ENCODE measurements at places on chromosomes 6 and 20.
A peak's percentile ranks its signal among the peaks of the same experiment; 100 is the strongest.

GRCh38 chr6:1820165-1820564 lies 210.4 kb downstream of the FOXC1 start:
- no peak for DNase-seq
- no peaks in the 10 kb centered on the region for H3K36me3 ChIP-seq
- no peaks in the 10 kb centered on the region for H3K4me1 ChIP-seq

- no peaks in the 10 kb centered on the region for H3K4me1 ChIP-seq
- no peak for DNase-seq
- H3K27ac ChIP-seq: no peak overlapping the region
Observed at GRCh38 chr6:117338567-117338966, 73.2 kb downstream of the VGLL2 start.

- no peaks in the 10 kb centered on the region for H3K27me3 ChIP-seq
- H3K27ac ChIP-seq: no peak overlapping the region
- no peaks in the 10 kb centered on the region for H3K36me3 ChIP-seq
- H3K4me3 ChIP-seq: no peak overlapping the region
- no peaks in the 10 kb centered on the region for H3K4me1 ChIP-seq
Observed at GRCh38 chr6:13846841-13847240, 32.5 kb upstream of the MCUR1 start.

- no peak for DNase-seq
- peaks cover 16% of the 10 kb centered on the region for H3K4me1 ChIP-seq
- no peak overlapping the region for H3K4me3 ChIP-seq
- no peaks in the 10 kb centered on the region for H3K36me3 ChIP-seq
- H3K27ac ChIP-seq: peak overlapping the region; percentile 99
Observed at GRCh38 chr6:52573295-52573694, 3.6 kb downstream of the TRAM2 start.

DNA sequence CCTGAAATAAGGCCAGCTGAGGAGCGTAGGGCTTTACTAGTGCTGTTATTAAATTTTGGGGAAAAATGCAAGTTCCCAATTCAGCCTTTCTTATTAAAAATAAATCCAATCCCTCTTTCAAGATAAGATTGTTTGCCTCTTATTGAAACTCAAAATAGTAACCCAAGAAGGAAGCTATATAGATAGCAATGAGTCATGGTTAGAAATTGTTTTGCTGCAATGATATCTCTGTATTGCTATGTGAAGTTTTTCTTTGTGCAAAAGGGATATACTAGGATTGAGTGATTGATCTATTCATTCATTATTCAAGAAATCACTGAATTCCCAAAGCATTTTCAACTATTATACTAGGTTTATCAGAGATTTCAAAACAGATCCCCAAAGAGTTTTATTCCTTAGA lies 93.0 kb upstream of the HDAC2 start:
- no peak overlapping the region for H3K4me3 ChIP-seq
- no peaks in the 10 kb centered on the region for H3K27me3 ChIP-seq
- no peak for DNase-seq
- no peaks in the 10 kb centered on the region for H3K4me1 ChIP-seq
- H3K27ac ChIP-seq: no peak overlapping the region

GRCh38 chr20:59958626-59959025 lies 403 bp downstream of the CDH26 start:
- H3K4me3 ChIP-seq: no peak overlapping the region
- no peak for DNase-seq
- no peaks in the 10 kb centered on the region for H3K4me1 ChIP-seq
- H3K36me3 ChIP-seq: no peaks in the 10 kb centered on the region

- H3K27ac ChIP-seq: no peak overlapping the region
- no peak for DNase-seq
- no peaks in the 10 kb centered on the region for H3K36me3 ChIP-seq
- no peak overlapping the region for H3K4me3 ChIP-seq
Observed at GRCh38 chr6:89042664-89043063, 37.9 kb upstream of the PNRC1 start.

- H3K27me3 ChIP-seq: no peaks in the 10 kb centered on the region
- peak; percentile 57 for DNase-seq
- no peak overlapping the region for H3K4me3 ChIP-seq
- H3K36me3 ChIP-seq: no peaks in the 10 kb centered on the region
Observed at GRCh38 chr6:158040051-158040803, 58.6 kb downstream of the SYNJ2 start.

GRCh38 chr6:112215488-112216284 lies 38.7 kb downstream of the LAMA4 start:
- peaks cover 7% of the 10 kb centered on the region for H3K4me1 ChIP-seq
- H3K27me3 ChIP-seq: no peaks in the 10 kb centered on the region
- peak overlapping the region; percentile 23 for H3K27ac ChIP-seq
- no peak overlapping the region for H3K4me3 ChIP-seq
- DNase-seq: no peak
- no peaks in the 10 kb centered on the region for H3K36me3 ChIP-seq

DNA sequence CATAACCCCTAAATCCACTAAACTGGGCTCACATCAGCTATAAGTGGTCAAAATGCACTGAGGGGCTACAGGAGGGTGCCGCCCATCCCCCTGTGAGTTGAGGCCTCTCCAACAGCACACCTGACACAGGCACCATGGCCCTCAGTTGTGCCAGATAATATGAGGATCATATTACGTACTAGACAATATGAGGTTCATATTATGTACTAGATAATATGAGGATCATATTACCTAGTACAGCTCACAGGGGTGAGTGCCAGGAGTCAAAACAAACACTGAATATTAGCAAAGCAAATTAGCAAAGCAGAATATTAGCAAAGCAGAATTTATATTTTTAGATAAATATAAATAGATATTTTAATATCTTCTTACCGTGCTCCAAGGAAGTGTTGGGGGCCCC lies 35.3 kb downstream of the CD24 start:
- H3K4me1 ChIP-seq: no peaks in the 10 kb centered on the region
- DNase-seq: no peak
- H3K27ac ChIP-seq: no peak overlapping the region
- H3K36me3 ChIP-seq: no peaks in the 10 kb centered on the region

GRCh38 chr6:32862725-32863124 lies 8.7 kb downstream of the PSMB9 start:
- no peak overlapping the region for H3K27ac ChIP-seq
- no peaks in the 10 kb centered on the region for H3K4me1 ChIP-seq
- H3K27me3 ChIP-seq: no peaks in the 10 kb centered on the region

DNA sequence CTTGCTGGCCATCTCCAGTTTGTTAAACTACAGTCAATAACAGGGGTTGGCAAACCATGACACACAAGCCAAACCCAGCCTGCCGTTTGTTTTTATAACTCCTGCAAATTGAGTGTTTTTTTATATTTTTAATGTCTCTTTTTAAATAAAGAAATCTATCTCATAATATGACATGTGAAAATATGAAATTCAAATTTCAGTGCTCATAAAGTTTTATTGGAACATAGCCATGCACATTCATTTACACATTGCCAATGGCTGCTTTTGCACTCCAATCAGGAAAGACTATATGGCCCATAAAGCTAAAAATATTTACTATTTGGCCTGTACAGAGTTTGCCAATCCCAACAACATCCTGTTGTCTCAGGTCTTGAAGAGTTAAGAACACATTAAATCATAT lies 129.0 kb upstream of the SRSF6 start:
- no peak overlapping the region for H3K4me3 ChIP-seq
- no peaks in the 10 kb centered on the region for H3K27me3 ChIP-seq
- DNase-seq: no peak
- H3K4me1 ChIP-seq: no peaks in the 10 kb centered on the region
- H3K27ac ChIP-seq: no peak overlapping the region
- H3K36me3 ChIP-seq: no peaks in the 10 kb centered on the region

DNA sequence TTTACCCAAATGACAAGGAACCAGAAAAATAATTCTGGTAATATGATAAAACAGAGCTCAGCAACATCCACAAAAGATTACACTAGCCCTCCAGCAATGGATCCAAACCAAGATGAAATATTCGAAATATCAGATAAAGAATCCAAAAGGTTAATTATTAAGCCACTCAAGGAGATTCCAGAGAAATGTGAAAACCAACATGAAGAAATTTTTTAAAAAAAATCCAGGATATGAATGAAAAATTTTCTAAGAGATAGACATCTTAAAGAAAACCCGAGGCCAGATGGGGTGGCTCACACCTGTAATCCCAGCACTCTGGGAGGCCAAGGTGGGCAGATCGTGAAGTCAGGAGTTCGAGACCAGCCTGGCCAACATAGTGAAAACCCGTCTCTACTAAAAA lies 124.4 kb downstream of the CDK19 start:
- no peak for DNase-seq
- H3K36me3 ChIP-seq: no peaks in the 10 kb centered on the region
- H3K27ac ChIP-seq: no peak overlapping the region
- H3K4me3 ChIP-seq: no peak overlapping the region
- H3K4me1 ChIP-seq: no peaks in the 10 kb centered on the region

DNA sequence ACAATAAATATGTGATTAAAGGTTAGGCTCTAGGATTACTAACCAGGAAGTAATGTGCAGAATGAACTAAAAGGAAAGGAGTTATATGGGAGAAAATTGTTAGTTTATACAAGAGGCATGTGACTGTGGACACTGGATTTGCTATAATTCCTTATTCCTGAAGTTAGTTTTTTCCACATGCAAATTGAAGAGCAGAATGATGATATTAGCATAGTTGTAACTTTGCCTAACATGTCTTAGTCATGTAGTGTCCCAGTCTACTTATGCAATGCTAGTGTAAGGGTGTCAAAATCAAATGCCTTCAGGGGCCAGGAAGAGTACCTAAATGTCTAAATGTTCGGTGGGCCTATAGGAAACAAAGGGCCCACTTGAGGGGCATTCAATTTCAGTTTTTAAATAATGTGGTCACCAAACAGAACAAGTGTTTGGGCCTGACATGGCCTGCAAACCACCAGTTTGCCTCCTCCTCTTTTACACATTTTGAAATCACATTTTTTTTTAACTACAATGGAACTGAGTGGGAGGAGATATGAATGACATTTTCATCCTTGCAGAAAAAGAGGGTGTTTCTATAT lies 28.0 kb upstream of the CEP85L start:
- no peak for DNase-seq
- H3K27me3 ChIP-seq: no peaks in the 10 kb centered on the region
- no peaks in the 10 kb centered on the region for H3K36me3 ChIP-seq
- H3K27ac ChIP-seq: no peak overlapping the region

DNA sequence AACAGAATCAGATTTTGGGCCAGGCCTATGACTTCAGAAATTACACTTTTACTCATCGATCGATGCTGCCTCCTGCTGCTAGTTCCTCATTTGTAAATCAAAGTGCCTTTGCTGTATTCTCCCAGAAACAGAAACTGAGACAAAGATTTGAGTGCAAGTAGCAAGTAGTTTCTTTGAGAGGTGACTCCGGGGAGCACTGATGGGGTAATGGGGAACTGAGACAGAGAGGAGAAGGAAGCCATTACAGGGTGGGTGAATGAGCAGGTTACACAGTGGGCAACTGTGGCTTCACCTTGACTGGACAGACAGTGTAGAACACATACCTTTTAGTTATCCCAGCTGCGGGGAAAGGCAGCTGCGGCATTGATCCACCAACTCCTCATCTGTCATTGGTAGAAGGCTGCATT lies 9.7 kb upstream of the CD40 start:
- no peaks in the 10 kb centered on the region for H3K36me3 ChIP-seq
- no peak overlapping the region for H3K27ac ChIP-seq
- no peak for DNase-seq
- H3K27me3 ChIP-seq: no peaks in the 10 kb centered on the region

- no peak overlapping the region for H3K4me3 ChIP-seq
- H3K36me3 ChIP-seq: no peaks in the 10 kb centered on the region
- DNase-seq: no peak
- H3K27me3 ChIP-seq: no peaks in the 10 kb centered on the region
Observed at GRCh38 chr20:19828232-19828631, 70.2 kb downstream of the RIN2 start.

- H3K27ac ChIP-seq: no peak overlapping the region
- H3K4me1 ChIP-seq: no peaks in the 10 kb centered on the region
- DNase-seq: no peak
Observed at GRCh38 chr6:13194852-13195251, 133.5 kb downstream of the TBC1D7 start.

DNA sequence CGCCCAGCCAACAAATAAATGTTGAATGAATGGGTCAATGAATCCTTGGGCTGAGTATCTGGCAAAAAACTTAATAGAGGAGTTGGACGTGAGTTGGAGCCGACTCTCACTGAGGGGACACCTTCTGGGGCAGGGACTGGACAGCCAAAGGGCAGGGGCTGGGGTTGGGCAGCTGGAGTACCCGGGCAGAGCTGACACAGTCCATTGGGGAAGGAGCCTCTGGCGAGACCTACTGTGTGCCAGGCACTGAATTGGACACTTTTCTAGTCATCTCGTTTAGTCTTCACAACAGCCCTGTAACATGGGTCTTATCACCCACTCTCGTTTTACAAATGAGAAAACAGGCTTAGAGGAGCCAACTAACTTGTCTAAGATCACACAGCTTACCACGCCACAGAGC lies 4.7 kb upstream of the MAPK13 start:
- H3K4me3 ChIP-seq: no peak overlapping the region
- H3K27me3 ChIP-seq: peaks cover under 1% of the 10 kb centered on the region
- no peaks in the 10 kb centered on the region for H3K36me3 ChIP-seq
- H3K27ac ChIP-seq: no peak overlapping the region

DNA sequence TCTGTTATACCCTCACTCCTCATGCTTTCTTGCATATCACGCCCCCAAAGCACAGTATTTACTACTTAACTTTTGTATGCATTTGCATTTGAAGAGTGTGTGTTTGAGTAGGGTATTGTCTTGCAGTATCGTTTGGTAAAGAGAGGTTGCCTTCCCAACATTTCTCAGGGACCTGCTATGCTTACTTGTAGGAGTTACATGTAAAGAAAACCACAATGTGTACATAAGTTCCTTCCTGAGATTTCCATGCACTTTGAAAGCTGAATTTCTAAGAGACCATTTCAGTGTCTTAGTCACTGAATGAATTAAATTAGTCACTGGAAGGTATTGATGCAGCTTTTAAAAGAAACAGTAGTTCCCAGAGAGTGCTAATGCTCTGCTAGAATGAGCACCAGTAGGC lies 159.3 kb upstream of the LAMA2 start:
- H3K4me1 ChIP-seq: no peaks in the 10 kb centered on the region
- no peak overlapping the region for H3K4me3 ChIP-seq

- H3K27ac ChIP-seq: no peak overlapping the region
- no peaks in the 10 kb centered on the region for H3K4me1 ChIP-seq
Observed at GRCh38 chr6:159126590-159126989, 42.6 kb upstream of the FNDC1 start.

DNA sequence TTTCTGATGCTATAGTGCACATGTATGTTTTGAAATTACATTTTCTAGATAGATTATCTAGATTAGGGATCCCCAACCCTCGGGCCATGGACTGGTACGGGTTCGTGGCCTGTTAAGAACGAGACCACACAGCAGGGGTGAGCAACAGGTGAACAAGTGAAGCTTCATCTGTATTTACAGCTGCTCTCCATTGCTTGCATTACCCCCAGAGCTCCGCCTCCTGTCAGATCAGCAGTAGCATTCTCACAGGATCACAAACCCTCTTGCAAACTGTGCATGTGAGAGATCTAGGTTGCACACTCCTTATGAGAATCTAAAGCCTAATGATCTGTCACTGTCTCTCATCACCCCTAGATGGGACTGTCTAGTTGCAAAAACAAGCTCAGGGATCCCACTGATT lies 10.4 kb downstream of the CEP57L1 start:
- no peak overlapping the region for H3K27ac ChIP-seq
- H3K4me3 ChIP-seq: no peak overlapping the region
